ENCODE measurements at places on chromosomes 11 and 22.

- no peak for DNase-seq
These were observed 24.0 kb downstream of the LMO1 start for GRCh38 chr11:8239536-8240228.

DNA sequence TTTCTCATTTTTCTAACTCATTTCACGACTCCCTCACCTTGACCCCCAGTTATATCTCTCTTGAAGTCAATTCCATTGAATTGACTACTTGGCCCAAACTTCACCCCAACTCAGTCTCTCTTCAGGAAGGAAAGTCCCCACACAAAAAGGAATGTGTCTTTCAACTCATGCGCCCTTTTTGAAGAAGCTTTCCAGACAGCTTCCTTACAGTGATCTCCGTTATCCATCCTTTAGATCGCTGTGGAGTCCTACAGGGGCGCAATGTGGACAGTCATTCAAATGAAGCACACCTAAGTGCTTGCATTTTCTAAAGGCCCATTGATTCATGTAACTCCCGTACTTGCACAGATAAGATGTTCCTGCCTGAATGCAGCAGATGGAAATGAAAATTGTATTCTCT, 101.1 kb upstream of the VPREB1 start:
- no peak for DNase-seq

- no peak for DNase-seq
These were observed 12.3 kb upstream of the MPEG1 start for GRCh38 chr11:59225017-59225416.

GRCh38 chr11:123587559-123587958, 66.9 kb downstream of the SCN3B start:
- DNase-seq = no peak

DNA sequence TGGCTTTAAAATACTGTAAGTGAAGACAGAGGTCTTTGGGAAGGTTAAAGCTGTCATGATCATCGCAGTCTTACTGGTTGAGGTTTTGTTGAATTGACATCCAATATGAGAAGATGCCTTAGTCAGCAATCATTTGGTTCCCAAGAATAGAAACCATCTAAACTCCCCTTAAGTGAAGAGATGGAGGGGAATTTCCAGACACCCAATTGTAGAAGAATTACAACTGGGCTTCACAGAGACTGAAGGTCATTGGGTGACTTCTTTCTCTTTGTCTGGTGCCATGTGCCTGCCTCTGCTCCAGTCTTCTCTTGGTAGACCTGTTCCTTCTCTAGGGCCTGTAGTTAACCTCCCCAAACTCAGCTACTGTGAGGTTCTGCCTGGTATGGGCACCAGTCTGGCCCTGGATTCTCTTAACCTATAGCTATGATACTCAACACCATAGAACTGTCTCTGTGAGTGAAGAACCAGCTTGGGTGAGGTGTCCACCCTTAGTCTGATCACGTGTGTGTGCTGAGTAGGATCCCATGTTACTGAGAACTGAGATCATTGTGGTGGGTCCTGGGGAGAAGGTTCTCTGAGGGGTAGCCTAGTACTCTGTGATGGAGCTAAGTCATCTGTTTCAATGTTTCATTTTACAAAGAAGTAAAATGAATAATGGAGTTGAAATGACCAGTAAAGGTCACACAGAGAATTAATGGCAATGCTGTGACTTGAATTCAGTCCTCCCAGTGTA, 182.5 kb downstream of the CSNK2A3 start:
- DNase-seq = no peak

DNA sequence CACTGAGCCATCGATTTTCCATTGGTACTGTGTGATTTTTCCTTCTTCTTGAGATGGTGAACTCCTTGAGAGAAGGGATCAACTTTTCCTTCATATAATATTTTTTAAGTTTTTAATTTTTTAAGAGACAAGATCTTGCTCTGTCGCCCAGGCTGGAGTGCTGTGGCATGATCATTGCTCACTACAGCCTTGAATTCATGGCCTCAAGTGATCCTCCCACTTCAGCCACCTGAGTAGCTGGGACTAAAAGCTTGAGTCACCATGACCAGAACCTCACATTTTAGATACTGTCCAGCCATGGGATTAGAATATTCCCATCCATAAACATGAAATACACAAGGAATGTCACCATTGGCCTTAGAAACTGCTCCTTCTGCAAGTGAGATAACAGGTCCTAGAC, 66.9 kb upstream of the CHRM4 start:
- DNase-seq = no peak

- no peak for DNase-seq
These were observed 6.0 kb upstream of the SYT7 start for GRCh38 chr11:61586792-61587430.

DNA sequence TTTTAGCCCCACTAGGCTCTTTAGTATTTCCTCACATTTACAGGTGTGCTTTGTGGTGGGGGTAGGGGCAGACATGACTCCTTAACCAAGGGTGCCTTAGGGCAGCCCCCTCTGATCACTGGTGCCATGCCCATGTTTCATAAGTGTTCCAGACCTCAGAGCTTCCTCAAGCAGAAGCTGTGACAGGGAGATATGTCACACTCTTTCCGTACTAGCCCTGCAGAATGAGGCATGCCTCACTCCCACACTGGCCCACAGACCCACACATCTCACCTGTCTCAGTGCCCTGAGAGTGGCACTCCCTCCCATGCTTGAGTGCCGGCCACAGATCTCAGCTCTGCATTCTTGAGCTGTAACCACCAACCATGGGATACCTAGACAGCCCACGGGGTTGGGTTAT, 22.9 kb upstream of the OR56B4 start:
- no peak for DNase-seq

GRCh38 chr11:3205261-3206155, 13.1 kb downstream of the MRGPRG start:
- DNase-seq = no peak

GRCh38 chr11:110544779-110545178, 115.0 kb downstream of the FDX1 start:
- DNase-seq = no peak

GRCh38 chr11:61095021-61095420, 7.3 kb upstream of the CD5 start:
- DNase-seq = no peak

GRCh38 chr11:69705351-69705811, 1.6 kb upstream of the FGF19 start:
- DNase-seq = no peak

GRCh38 chr11:87437133-87437843, 399.6 kb downstream of the TMEM135 start:
- DNase-seq = no peak

GRCh38 chr22:38203090-38203810, 1.5 kb downstream of the MAFF start:
- no peak for DNase-seq

DNA sequence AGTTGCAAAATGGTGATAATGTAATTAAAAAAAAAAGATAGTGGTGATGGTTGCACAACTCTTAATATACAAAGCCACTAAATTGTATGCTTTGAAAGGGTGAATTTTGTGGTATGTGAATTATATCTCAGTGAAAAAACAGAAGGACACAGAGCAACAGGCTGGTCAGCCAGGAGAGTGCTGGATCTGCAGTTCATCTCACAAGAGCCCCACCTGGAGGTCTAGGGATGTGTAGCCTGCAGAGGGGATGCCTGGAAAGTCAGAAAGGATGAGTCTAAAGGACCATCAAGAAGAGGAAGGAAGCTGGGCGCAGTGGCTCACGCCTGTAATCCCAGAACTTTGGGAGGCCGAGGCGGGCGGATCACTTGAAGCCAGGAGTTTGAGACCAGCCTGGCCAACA, 9.0 kb downstream of the POLR3H start:
- DNase-seq = no peak

GRCh38 chr11:95371153-95371552, 140.2 kb upstream of the SESN3 start:
- no peak for DNase-seq

Data from heart left ventricle (tissue), 16 donors.